ENCODE measurements at places on chromosomes 13 and 19.

- no peak for DNase-seq
These were observed 12.9 kb downstream of the CEBPG start for GRCh38 chr19:33386361-33386858.

DNA sequence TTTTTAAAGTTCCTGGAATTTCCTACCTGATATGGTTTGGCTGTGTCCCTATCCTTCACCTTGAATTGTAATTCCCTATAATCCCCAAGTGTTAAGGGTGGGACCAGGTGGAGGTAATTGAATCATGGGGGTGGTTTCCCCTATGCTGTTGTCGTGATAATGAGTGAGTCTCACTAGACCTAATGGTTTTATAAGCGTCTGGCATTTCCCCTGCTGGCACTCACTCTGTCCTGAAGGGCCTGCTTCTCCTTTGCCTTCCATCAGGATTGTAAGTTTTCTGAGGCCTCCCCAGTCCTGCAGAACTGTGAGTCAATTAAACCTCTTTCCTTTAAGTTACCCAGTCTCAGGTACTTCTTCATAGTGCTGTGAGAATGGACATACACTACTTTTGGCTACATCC is 298.7 kb downstream of the HS6ST3 start:
- no peak for DNase-seq

DNA sequence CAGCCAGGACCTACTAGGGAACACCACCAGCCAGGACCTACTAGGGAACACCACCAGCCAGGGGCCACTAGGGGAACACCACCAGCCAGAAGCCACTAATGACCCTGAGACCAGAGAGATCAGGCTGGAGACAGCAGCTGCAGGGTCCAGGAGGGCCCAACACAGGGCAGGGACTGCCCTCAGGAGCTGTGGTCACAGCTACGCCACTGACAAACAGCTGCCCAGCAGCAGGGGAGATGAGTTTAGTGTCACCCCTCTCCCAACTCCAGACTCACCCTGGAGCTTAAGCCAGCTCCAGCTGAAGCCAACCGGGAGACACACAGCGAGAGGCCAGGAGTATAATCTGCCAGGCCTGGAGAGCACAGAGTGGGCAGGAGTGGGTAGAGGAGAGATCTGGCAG is 25.7 kb downstream of the TUBGCP3 start:
- no peak for DNase-seq

DNA sequence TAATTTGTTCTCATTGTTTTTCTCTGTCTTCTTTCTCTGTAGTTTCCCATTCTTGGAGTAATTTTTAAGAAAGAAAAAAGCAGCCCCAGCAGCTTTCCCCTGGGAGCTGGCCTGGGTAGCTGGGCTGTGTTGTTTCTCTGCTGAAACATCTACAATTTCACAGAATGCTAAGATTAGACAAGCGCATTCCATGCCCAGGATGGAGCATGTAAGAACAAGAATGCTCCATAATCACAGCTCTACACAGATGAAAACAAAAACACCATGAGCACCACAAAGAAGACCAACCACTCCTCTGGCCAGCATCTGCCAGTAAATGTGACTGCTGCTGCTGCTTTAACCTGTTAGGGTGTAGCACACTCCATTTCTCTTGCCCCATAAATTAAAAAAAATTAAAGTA is 239.2 kb upstream of the SLITRK1 start:
- no peak for DNase-seq

- no peak for DNase-seq
These were observed 6.5 kb downstream of the KCTD4 start for GRCh38 chr13:45194081-45194939.

DNA sequence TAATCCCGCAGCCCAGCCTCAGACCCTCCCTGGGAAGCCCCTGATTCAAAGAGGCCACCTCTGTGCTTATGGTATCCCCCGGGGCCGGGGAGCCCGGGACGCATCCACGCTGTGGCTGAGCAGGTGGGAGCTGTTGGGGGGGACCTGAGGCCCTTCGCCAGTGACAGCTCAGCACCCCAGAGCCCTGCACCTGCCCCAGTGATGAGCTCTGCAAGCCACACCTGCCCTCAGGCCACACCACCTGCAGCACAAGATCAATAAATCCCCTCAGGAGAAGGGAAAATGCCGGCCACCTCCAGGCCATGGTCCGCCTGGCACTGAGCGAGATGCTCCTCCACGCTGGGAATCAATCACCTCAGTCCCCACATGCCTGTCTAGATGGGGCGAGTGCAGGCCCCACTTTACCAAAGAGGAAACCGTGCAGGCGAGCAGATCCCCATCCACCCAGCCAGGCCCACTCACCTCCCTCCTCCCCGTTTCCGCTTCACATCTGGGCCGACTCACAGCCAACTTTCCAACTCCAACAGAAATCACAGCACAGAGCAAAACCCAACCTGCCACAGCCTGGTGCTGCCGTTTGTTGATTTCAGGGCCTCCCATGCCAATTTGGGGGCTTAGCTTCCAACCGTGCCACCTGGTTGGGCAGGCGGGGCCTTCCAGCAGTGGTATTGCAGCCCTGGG is 12.8 kb downstream of the MOB3A start:
- DNase-seq = no peak

DNA sequence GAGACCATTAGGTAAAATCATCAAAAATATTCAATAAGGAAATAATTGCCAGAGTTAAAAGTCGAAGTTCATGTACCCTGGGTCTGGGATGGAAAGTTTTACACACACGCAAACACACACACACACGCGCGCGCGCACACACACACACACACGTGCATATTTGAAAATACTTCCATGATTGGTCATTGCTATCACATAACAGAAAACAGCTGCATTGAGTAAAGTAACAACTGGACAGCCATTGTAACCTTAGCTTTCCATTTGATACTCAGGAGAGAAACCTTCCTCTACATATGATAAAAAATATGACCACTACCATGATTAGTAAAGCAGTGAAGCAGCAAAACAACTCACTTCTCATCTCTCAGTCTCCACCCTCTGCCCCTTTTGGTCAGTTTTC is 490.0 kb upstream of the SGCG start:
- DNase-seq = no peak

DNA sequence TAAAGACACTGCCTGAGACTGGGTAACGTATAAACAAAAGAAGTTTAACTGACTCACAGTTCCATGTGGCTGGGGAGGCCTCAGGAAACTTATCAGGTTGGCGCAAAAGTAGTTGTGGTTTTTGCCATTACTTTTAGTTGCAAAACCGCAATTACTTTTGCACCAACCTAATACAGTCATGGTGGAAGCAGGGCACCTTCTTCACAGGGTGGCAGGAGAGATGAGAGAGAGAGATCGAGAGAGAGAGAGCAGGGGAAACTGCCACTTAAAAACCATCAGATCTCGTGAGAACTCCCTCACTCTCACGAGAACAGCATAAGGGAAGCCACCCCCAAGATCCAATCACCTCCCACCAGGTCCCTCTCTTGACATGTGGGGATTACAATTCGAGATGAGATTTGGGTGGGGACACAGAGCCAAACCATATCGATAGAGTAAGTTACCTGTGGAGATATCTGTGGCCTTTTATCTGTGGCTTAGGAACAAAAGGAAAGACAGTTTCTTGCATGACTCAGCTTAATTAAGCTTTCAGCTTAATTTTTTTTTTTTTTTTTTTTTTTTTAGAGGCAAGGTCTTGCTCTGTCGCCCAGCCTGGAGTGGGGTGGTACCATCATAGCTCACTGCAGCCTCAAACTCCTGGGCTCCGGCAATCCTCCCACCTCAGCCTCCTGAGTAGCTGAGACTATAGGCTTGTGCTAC is 7.6 kb upstream of the CABP5 start:
- DNase-seq = no peak

DNA sequence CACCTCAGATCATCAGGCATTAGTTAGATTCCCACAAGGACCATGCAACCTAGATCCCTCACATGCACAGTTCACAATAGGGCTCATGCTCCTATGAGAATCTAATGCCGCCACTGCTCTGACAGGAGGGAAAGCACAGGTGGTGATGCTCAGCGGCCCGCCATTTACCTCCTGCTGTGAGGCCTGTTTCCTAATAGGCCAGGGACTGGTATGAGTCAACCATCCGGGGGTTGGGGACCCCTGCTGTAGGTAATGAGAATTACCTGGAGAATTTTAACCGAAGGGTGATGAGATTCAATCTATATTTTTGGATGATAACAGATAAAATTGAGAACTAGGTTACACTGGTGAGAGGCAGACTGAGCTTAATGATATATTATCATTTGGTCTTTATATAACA is 101.4 kb downstream of the LACC1 start:
- no peak for DNase-seq

GRCh38 chr19:1171755-1172352 is 2.2 kb downstream of the SBNO2 start:
- DNase-seq = no peak

DNA sequence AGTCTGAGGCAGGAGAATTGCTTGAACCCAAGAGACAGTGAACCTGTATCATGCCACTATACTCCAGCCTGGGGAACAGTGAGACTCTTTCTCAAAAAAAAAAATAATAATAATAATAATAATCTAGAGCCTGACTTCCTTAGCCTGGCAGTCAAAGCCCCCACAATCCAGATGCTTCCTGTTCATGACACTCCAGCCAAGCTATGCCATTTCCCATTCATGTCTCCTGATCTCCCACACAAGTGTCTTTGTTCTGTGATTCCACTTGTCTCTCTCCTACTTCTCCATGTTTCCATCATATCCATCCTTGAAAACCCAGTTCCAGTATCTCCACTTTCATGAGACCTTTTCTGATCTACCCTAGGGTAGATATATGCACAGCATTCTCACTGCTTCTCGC is 150.7 kb downstream of the FOXO1 start:
- no peak for DNase-seq

DNA sequence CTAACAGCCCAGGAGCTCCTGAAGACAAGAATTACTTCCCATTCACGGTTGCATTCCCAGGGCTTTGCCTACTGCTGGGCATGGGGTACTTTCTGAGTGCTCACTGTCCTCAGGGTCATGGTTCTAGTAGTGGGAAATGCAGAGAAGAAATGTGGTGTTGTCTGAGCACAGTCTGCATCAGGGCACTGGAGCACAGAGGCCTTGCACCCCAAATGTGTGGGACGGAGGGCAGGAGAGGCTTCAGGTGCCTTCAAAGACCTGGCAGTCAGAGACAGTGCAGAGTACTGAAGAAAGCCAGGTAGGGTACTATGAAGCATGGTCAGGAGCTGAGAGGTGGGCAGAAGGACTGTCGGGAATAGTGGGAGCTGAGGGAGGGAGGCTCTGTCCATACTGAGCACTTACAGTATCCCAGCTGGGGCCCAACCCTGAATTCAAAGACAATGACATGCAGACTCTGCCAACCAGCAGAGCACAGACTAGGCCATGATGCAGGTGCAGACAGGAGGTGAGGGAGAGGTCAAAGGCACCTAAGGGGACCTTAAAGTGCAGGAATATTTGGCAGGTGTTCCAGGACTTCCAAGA is 144.4 kb downstream of the USP12 start:
- no peak for DNase-seq

- DNase-seq = peak; percentile 76
These were observed at the start of gene CARD8 for GRCh38 chr19:48255376-48256303. CARD8 (minus strand) TSS chr19:48255912; CDS start chr19:48241020, 14,892 bp downstream.

GRCh38 chr19:46746281-46747057 is at the start of gene STRN4:
STRN4 (minus strand) TSS chr19:46746450; CDS start chr19:46746430, 20 bp downstream.
- no peak for DNase-seq

GRCh38 chr19:7605490-7606222 is 10.0 kb downstream of the CAMSAP3 start:
- DNase-seq = no peak

- DNase-seq = no peak
These were observed 1444.1 kb downstream of the SLITRK5 start for GRCh38 chr13:89115307-89115706.

DNA sequence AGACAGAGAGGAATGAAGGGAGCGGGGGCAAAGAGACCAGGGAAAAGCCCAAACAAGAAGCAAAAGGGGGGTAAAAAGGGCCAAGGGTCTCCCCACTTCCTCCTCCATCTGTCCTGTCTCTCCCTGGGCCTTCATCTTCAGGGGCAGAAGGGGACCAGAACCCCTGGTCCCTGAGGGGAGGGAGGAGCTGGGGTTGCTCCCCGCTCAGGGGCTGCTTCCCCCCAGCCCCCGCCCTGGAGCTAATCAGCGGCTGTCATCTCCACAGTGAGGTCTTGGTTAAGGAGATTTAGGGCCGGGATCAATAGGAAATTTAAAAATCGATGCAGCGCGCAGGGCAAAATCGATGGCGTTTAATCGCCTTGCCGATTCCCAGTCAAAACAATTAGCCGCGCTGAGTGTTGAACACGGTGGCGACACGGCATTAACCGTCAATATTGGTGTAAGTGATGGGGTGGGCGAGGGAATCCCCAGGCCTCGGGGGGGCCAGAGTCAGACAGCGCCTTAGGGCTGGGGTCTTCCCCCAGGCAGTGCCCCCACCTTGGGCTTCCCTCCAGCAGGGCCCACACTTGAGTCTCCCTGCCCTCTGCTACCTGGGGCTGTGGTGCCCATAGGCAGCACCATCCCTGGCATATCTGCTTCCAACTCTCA is 29.5 kb upstream of the POU2F2 start:
- DNase-seq = no peak

DNA sequence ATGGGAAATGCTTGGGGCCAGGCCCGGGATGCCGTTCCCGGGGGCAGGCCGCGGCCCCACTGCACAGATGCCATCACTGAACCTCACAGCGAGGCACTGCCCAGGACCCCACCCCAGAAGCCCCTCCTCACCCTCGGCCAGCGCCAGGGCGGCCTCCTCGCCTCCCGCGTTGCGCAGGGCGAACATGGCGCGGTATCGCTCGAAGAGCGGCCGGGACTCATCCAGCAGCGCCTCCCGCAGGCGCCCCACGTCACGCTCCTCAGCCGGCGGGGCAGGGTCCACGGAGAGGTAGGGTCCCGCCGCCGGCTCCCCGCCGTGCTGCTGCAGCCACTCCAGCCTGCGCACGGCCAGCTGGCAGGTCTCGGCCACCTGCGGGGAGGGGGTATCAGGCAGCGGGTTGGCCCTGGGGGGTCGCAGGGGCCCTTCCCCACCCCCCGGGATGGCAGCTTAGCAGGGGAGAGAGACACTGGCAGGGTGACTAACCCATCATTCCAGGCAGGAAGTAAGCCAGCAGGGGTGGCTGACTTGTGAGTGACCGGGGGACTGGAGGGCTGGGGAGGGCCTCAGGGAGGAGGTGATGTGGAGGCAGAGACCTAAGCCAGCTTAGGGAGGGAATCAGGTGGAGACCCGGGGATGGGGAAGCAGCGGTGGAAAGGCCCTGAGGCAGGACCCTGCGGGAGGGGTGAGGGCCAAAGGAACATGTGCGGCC is 8.2 kb downstream of the DOHH start:
- DNase-seq = no peak
